ENCODE measurements at places on chromosomes 6 and 20.

- DNase-seq: no peak
These were observed 21.7 kb downstream of the CPNE1 start for GRCh38 chr20:35643045-35643444.

- no peak for DNase-seq
These were observed 178.7 kb downstream of the DTNBP1 start for GRCh38 chr6:15484140-15484539.

DNA sequence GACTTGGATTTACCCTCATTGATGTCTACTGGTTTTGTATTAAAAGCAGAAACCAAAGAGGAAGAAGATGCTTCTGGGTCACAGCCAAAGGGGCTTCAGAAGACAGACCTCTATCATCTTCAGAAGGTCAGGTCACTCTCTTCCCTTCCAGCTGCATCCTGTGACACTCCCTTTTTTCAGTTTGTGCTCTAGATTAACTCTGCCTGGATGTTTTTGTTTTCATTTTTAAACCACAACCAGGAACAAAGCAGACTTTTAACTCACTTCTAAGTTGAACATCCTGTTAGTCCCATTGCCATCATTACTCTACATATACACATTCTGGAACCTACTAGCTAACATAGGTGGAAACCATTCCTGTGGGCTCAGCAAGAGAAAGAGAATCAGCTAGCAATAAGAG is 45.2 kb downstream of the AKIRIN2 start:
- DNase-seq: no peak

DNA sequence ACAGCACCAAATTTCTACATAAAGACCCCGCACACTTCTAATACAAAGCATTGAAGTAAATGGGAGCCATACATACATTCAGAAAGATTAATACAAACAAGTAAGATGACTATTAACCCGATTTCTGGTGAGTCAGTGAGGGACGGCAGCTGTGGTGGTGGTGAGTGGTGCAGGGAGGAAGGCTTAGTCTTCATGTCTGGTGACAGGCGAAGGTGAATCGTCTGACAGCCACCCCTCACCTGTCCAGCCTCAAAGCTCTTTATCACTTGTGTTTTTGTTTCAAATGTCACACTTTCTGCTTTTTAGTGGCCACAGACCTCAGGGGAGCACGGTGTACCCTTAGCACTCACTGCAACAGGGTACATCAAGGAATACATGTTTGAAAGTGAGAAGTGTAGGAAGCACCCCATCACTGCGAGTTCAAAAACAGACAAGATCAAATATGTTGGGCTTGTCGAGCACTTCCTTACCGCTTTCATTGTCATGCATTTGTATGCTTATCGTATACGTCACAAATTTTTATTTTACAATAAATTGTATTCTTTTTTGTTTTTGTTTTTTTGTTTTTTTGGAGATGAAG is 63.5 kb downstream of the IRF4 start:
- no peak for DNase-seq

GRCh38 chr20:31704225-31705119 is 18.2 kb downstream of the BCL2L1 start:
- no peak for DNase-seq

- no peak for DNase-seq
These were observed 47.6 kb downstream of the RALGAPB start for GRCh38 chr20:38520261-38520660.

DNA sequence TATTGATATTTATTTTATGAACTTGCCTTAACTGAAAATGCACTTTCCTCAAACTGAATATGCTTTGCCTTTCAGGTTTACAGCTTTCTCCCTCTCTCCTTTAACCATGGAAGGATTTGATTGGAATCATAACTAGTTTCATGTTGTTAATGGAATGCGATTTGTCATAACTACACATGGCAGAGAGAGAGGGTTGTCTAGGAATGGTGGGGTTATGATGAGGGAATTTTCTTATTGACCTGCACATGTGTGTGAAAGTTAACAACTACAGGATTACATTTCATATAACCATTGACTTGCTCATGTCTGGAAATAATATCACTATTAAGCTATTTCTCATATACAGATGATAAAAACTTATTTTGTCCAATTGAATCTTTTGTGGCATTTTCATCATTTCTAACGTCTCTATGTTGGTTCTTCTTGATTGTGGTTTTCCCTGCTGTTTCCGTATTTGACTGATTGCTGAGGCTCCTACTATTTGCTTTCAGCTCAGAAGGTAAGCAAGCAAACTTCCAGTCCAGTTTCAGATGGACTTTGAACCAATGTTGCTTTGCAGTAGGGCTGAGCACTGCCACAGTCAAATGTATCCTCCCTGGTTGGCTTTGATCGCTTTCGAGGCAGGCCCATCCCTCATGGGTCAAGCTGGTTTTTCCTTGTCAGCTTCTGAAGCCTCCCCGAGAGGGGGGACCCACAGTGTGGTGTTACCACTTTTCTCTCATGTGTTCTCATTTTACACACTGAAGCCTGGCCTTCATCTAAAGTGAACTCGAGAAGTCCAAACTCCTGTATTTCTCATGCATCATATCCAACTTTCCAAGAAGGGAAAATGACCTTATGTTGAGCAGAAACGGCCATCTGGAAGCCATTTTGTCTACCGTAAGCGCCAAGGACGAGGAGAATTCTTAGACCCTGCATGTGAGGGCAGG is 7.6 kb upstream of the CCN2 start:
- no peak for DNase-seq

Measured in fibroblast of gingiva (primary cell).